ENCODE measurements at places on chromosomes 1 and 21. TPM values are rescaled to one million over a fixed set of nuclear protein-coding genes. Genes with fewer than 3 reads are reported as not detected.

- DNase-seq: no peak
These were observed 4.1 kb upstream of the KCNAB2 start for GRCh38 chr1:6041432-6042062.

DNA sequence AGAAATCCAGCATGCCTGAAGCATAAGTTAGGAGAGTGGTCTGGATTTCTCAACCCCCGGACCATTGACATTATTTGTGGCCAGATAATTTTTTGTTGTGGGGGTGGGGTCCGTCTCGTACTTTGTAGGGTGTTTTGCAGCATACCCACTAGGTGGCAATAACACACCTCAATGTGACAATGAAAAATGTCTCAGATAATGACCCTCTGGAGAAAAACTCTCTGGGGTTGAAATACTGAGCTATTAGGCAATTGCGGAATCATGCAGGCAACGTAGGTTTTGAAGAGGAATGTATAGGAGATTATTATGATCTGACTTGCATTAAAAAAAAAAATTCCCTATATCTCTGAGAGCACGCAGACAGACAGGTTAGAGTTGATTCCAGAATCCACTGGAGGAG lies 25.3 kb upstream of the RRP15 start:
- no peak for DNase-seq

GRCh38 chr21:27291006-27291405 lies 324.1 kb upstream of the ADAMTS5 start:
- DNase-seq: no peak

GRCh38 chr1:24551960-24552571 lies 3.8 kb upstream of the NCMAP start:
- DNase-seq: no peak

- DNase-seq: no peak
These were observed 9.1 kb downstream of the TMEM9 start for GRCh38 chr1:201145132-201145531.

DNA sequence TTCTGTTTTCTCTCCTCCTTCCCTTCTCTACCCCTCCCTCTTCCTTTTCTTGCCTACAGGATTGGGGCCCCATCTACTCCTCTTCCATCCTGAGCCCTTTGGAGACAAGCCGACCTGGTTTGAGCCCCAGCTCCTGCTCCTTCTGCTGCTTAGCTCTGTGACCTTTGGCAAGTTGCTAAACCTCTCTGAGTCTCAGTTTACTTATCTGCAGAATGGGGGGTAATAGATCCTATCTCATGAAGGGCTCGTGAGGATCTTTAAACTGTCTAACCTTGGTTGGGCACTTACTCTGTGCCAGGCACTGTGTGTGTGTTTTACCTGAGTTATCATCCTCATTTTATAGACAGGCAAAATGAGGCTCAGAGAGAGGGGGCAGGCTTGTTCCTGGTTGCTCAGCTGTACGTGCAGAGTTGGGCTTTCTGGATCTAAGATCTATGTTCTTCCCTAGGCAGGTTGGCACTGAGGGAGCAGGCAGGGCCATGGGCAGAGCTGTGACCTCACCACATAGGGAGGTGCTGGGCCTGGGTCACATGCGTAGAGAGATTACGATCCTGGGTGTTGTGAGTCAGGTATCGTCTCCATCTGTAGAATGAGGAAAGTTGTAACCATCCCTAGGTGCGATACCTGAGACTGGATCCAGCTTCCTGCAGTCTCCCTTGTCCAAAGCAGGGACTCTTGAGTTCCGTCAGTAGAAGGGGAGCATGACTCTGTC lies 58.5 kb downstream of the FOXO6 start:
- no peak for DNase-seq

DNA sequence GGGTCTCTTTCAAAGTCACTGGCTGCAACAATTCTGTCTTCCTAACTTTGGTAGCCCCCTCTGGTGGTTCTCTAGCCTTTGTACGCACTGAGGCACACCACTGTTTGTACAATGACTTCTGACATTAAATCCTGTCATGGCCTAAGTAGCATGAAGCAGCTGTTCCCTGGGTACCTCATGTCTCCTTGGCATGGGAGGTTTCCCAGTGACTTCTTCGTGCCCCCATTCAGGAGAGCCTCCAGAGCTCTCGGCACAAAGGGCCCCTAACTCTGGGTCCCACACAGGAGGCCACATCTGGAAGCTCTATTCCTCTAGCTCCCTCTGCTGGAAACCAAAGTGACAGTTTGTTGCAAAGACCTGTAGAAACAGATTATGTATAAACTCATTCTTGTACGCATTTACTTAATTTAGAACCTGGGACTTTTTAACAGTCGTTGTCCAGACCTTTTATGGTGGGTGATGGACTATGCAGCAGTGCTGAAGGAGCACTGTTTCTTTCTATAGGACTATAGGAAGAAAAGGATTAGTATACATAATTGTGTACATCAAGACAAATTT lies 13.4 kb downstream of the SWT1 start:
- no peak for DNase-seq

DNA sequence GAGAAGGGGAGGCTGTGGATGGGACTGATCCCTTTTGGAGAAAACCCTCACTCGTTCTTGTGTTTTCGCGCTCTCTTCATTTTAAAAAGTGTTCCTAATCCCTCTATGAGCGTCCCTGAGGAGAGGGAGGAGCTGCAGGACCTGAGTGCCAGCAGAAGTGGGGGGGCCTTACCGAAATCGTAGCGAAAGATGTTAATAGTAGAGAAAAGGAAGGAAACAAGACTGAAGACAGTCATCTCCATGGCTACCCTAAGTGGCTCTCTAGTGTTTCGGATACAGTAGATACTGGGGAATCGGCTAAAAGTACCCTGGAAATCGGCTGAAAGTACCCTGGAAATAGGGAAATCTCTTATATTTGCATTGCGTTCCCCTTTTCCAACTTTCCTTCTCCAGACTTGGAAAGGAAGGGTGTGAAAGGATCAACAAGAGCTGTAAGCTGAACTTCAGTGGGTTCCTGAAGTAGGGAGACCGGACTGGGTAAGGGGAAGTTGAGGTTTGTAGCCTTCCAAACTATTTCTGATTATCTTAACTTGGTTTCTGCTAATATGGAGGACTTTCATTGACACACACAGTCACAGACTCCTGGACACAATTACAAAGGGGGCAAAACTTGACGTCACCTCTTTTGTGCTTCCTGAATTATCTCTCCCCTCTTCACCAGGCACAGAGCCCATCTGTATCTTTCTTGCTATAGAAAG lies 486 bp upstream of the DSTYK start:
- DNase-seq: no peak

DNA sequence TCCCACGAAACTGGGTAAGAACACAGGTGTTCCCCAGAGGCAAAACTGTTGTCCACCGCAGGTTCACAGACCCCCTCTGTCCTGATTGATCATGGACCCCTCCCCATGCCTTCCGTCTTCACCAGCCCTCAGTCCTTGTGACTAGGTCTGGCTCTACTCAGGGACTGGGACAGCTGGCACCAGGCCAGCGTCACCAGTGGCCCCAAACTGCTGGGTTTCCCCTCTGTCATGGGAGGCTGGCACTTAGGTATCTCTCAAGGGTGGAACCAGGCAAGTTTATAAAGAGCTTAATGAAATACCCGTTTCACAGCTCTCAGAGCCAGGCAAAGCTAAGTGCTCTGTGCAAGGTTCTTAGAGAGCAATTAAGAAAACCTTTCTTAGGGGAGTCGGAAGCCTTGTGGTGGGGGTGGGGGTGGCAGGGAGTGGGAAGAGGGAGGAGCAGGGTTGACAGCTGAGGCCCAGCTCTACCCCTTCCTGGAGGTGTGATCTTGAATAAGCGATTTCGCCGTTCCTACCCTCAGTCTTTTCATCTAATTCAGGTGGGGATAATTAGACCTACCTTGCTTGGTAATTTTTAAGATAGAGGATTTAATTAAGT lies 35.0 kb upstream of the IFNLR1 start:
- DNase-seq: no peak

GRCh38 chr1:56255516-56256152 lies 323.7 kb downstream of the PLPP3 start:
- DNase-seq: no peak

- DNase-seq: no peak
These were observed 590.8 kb upstream of the PRMT6 start for GRCh38 chr1:106465666-106466065.

DNA sequence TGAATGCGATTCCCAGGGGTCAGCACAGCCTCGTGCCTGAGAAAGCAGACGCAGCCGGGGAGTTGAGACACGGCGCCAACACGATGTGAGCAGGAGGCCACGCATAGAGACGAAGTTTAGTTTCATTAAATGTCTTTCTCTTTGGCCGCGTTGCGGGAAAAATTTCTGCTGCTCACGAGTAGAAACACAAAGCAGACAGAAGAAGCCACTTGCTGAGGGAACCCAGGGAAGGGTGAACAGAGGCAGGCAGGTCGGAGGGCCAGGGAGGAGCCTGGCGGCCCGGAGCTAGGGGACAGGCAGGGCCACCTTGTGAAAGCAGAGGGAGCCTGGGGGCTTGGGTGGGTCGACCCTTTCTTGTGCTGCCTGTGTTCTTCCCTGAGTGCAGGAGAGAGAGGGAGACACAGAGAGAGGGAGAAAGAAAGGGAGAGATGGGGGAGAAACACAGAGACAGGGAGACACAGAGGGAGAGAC lies 33.2 kb downstream of the POFUT2 start:
- DNase-seq: no peak

DNA sequence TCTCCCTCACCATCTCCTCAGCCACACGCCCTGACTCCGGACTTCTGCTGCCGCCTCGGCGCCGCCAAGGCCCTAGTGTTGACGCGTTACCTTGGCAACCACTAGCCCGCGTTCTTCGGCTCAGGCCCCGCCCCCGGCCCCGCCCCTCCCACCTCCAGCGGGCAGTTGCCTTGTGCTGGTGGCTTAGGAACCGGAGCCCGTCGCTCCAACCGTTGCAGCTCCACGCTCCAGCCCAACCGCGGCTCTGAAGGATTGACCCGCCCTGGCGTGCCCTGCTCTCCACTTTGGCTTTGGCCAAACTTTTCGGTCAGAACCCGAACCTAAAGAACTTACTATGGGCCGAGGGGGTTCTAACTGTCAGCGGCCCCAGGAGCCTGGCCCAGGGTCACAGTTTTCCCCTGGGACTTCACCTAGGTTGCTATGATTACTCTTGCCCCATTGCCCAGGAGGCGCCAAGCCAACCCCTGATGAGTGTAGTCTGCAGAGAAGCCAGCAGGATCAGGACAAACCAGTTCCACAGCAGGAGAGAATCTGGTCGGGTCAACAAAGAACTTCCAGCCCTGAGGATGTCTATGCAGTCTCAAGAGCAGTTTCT lies at the start of gene CFAP45:
Gene CFAP45 (minus strand): TSS at position 80 of the 595 bp plus-strand sequence. CDS start 67 bp downstream, at position 13.
- DNase-seq: no peak

GRCh38 chr1:78401148-78401547 lies 89.6 kb upstream of the PTGFR start:
- no peak for DNase-seq

- no peak for DNase-seq
These were observed 675.2 kb upstream of the NR5A2 start for GRCh38 chr1:199352351-199352750.

DNA sequence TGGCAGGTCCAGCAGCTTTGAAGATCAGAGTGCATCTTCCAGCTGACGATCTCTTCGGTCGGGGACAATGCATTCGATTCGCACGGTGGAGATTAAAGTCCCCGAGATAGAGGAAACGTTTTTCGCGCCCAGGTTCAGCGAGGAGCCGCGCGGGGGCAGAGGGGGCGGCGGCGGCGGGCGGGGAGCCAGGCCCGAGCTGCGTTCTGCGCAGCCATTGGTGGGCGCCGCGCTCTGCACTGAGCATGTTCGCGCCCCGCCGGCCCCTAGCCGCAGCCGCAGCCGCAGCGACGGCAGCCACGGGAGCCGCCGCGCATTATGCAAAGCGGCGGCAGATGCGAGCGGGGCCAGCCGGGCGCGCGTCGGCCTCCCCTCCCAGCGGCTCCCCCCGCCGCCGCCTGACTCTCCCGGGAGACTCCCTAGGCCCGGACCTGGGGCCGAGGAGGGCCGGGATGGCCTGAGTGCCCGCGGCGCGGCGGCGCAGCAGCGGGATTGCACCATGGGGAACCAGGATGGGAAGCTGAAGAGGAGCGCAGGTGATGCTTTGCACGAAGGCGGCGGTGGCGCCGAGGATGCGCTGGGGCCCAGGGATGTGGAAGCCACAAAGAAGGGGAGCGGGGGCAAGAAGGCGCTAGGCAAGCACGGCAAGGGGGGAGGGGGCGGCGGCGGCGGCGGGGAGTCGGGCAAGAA lies at the start of gene FMN2:
Gene FMN2 (plus strand): TSS at position 270 of the 687 bp plus-strand sequence. CDS start 227 bp downstream, at position 497.
- DNase-seq: no peak

DNA sequence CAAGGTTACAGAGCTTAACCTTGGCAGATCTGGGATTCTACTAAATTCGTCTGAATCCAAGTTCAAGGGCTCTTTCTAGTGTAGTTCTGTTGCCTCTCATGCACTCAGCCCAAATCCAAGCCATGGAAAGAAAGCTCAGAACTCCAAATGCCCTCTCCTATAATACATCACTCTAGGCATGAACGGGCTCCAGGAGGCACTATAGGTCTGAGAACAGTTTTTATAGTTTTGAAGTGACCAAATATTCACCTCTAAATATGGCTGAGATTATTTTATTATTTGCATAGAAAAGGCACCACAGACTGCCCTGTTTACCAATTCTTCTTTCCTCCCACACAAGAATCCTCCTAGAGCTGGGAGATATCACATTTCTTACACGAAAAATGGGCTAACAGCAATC lies 327.9 kb upstream of the BEND5 start:
- no peak for DNase-seq

- DNase-seq: no peak
These were observed 205.6 kb downstream of the HIVEP3 start for GRCh38 chr1:41713141-41713540.

DNA sequence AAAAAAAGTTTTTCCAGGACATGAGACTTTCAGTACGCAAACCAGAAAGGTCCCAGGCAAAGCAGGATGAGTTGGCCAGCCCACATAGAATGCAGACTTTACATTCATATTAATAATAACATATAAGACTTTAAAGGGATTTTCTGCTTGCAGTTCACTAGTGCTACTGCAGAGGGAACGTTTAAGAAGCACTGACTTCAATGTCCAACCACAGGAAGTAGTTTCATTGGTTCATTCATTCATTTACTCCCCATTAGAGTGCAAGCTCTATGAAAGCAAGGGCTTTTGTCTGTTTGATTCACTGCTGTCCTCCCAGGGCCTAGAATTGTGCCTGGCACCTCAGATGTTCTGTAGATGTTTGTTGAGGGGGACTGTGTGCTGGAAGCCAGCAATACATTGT lies 11.8 kb upstream of the SERINC2 start:
- DNase-seq: no peak

DNA sequence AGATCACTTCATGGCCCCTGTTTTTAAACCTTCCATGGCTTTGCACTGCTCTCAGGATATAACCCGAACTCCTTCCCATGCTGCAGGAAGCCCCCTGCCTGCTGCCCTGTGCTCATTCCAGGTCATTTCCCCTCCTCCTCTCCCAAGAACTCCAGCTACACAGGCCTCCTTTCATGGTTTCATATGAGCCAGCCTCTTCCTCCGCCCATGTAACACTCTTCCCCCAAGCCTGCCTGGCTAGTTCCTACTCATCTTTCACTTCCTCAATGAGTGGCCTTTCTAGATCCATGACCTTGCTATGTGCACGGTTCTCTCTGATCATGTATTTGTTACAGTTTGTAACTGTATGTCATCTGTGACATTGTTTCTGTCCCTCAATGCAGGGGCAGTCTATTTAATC lies 3.1 kb upstream of the NCF2 start:
- no peak for DNase-seq

GRCh38 chr1:8625981-8626898 lies 191.2 kb downstream of the RERE start:
- DNase-seq: no peak

The AKIRIN1 gene
- 100.0 TPM for polyA plus RNA-seq

The LRRC8B gene
- polyA plus RNA-seq: 8.9 TPM

The NT5C1A gene
- polyA plus RNA-seq: 0.37 TPM

The GBP2 gene
- polyA plus RNA-seq: 225 TPM

The AGMAT gene
- polyA plus RNA-seq: 12.7 TPM

The LPAR3 gene
- polyA plus RNA-seq: not detected

The GPR25 gene
- 19.1 TPM for polyA plus RNA-seq

The ACTA1 gene
- not detected for polyA plus RNA-seq

The COQ8A gene
- 54.4 TPM for polyA plus RNA-seq

The TARDBP gene
- polyA plus RNA-seq: 91.9 TPM

The SLC30A10 gene
- not detected for polyA plus RNA-seq
